ENCODE measurements at places on chromosomes 11 and 22.

DNA sequence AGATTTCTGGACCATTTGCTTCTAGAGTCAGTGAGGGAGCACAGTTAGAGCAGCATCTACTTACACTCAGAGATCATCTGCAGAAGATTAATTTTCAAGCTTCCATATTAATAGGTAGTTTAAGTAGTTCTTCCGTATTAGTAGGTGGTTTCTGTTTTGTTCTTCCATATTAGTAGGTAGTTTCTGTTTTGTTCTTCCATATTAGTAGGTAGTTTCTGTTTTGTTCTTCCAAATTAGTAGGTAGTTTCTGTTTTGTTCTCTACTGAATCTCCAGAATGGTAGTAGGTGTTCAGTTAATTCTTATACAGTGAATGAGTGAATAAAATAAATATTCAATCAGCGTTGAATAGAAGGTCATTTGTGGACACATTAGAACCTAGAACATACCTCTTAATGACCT, 175.7 kb downstream of the TMEM135 start:
- DNase-seq = peak; percentile 12

DNA sequence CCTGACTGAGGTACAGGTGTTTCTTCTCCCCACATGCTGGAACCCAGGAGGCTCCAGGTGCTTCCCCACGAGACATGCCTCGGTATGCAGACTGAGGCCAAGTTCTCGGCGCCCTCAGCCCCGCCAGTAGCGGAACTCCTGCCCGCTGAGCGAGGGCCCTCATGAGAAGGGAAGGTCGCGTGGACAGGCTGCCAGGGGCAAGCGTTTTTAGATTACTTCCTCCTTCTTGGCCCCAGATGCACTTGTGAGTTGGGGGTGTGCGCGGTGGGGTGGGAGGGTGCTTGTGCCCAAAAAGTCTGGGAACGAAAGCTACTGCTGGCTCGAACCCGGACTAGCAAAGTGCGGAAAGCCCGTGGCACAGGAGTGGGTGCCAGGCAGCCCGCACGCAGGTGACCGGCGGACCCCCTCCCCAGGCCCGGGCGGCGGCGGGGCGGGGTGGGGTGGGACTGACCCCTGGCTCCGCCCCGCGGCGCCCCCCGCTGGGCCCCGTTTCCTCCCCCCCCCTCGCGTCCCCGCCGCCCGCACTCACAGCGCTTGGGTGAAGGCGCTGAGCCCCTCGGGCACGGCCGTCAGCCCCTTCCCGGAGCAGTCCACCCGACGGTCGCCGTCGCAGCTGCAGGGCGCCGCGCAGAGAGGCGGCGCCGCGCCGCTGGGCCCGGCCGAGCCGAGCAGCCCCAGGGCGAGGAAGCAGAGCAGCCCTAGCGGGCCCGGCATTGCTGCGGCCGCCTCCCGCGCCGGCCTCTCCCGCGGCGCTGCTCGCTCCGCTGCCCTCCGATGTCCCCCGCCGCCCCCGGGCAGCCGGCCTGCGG, 797 bp downstream of the LGR4 start:
- DNase-seq = peak; percentile 54

DNA sequence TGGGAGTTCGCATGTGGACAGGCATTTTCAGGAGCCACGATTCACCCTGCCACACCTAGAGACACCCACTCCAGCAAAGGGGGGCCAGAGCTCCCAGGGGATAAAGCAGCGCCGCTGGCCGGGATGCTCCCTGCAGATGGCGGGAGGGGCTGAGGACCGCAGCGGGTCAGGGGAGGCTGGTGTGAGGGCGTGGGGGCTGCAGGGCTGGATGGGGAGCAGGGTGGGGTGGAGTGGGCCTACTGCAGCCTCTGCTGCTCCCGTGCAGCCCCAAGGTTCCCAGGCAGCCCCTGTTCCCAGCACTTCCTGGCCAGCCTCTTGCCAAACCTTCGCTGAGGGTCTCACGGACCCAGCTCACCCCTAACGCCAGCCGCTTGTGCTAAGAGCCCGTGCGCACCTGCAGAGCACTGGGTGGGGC, 13.0 kb downstream of the MUC5B start:
- DNase-seq = no peak

- DNase-seq = no peak
These were observed 107.9 kb downstream of the BBOX1 start for GRCh38 chr11:27148506-27148905.

- DNase-seq = no peak
These were observed 6.6 kb upstream of the SELENOO start for GRCh38 chr22:50194037-50194805.

GRCh38 chr11:60242740-60243239, at the start of gene MS4A4E:
Gene MS4A4E, minus strand, starts transcription at chr11:60243137. Its CDS starts 13,082 bp downstream, at chr11:60230055.
- DNase-seq = no peak

- DNase-seq = no peak
These were observed 26.9 kb downstream of the CD82 start for GRCh38 chr11:44592125-44592940.

DNA sequence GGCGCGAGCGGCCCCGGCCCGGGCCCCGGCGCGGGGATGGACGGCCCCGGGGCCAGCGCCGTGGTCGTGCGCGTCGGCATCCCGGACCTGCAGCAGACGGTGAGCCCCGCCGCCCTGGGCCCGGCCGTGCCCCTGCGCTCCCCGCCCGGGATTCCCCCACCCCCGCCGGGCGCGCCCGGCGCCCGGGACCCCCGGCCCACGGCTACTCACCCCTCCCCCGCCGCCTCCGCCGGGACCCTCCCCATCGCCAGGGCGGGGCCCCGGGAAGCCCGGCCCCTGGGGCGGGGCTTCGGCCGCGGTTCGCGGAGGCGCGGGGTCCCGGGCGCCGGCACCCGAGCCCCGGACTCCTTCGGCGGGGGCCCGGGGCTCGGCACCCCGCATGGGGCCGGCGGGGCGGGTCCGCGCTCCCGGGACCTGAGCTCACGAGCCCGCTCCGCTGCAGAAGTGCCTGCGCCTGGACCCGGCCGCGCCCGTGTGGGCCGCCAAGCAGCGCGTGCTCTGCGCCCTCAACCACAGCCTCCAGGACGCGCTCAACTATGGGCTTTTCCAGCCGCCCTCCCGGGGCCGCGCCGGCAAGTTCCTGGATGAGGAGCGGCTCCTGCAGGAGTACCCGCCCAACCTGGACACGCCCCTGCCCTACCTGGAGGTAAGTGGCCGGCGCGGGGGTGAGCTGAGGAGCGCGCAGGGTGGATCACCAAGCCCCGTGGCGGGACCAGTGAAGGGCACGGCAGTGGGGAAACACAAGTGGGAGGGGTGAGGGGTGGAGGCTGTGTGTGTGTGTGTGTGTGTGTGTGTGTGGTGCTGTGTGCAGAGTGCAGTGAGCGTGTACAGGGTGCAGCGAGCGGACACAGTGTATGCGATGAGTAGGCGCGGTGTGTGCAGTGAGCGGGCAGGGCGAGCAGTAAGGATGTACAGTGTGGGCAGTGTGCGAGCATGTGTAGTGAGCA, 2.3 kb downstream of the SHANK3 start:
- DNase-seq = peak; percentile 54

DNA sequence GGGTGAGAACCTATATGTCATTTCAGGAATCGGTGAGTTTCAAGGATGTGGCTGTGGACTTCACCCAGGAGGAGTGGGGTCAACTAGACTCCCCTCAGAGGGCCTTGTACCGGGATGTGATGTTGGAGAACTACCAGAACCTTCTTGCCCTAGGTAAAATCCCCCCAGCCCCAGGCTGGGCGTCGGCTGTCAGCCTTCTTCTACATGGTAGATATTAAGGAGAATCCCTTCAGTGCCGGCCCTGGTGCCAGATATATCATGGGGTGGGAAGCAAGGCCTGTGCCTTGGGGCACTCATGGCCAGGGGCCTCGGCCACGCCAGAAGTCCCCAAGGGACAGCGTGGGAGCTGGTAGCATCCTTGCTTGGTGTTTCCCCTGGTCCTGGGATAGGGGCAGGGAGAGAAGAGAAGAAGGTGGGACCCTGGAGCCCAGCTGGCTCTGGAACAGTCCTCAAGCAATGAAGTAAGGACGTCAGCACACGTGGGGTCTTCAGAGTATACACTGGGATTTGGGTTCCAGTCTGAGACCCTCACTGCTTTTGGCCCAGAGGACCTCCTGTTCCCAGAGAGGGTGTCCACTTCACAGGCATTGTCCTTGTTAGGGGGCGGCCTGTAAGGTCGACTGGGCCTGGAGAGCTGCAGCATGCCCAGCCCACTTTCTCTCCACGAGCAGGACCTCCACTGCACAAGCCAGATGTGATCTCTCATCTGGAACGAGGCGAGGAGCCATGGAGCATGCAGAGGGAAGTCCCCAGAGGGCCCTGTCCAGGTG, 6.8 kb downstream of the ZNF74 start:
- DNase-seq = no peak

GRCh38 chr11:122981388-122982264, at the start of gene BSX:
Gene BSX, minus strand, starts transcription at chr11:122981834. Its CDS starts 163 bp downstream, at chr11:122981671.
- peak; percentile 70 for DNase-seq

DNA sequence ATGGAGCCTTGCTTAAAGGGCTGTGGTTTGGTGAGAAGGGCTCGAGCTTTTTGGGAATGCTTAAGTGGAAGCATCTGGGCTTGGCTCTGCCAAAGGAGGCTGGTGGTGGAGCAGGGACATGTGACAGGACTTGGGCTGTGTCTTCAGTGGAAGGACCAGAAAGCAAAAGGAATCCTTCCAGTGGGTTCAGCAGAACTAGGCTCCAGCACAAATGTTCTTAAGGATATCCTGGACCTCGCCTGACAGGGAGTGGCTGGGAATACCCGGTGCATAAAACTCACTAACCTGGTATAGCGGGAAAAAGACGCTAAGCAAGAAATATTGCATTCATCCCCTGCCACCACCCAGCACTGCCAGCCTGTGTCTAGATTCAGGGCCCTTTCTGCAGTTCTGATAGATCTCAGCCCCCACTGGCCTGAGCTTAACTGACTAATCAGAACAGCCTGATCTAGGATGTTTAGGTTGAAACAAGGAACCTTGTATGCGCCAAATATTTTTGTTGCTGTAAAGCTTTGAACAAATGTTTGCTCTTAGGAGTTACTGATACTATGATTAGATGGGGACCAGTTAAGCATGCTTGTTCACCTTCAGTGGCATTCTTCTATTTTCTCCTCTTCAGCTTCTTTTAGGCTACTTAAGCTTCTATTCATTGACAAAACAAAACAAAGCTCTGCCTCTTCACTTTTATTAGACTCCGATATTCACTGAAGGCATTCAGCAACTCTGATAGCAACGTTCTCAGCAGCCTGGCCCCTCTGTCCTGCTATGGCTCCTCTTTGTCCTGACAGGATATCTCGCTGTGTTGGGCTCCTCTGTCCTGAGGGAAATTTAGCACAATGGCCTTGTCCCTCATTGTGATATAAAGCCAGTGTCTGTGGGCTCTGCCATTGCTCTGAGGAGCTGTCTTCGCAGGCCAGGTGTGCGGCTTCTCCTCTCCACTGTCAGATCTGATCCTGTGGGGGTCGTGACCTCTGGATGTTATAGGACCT, 25.0 kb downstream of the PPFIBP2 start:
- no peak for DNase-seq

DNA sequence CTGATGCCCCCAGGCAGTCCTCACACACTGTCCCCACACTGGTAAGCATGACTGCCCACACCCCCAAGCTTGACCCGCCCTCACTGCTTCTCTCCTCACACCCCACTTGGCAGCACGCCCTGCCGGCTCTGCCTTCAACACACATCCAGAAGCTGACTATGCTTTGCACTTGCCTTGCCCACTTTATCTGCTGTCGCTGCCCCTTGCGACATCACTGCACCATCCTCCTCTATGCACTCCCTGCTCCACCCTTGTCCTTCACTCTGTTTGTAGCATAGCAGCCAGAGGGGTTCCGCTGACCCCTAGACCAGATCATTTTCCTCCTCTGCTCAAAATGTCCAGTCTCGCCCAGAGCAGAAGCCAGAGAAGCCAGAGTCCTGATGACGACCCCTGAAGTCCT, 25.3 kb upstream of the SLC25A1 start:
- no peak for DNase-seq

GRCh38 chr22:29225422-29226090, 19.9 kb downstream of the EMID1 start:
- DNase-seq = no peak

- no peak for DNase-seq
These were observed 27.8 kb downstream of the GDPD5 start for GRCh38 chr11:75497788-75498409.
